ENCODE measurements at places on chromosomes 7 and 10.

- DNase-seq: no peak
Observed at GRCh38 chr10:30782157-30782536, 152.6 kb upstream of the LYZL2 start.

- no peak for DNase-seq
Observed at GRCh38 chr7:132877573-132877972, 204.3 kb downstream of the CHCHD3 start.

- DNase-seq: no peak
Observed at GRCh38 chr7:50696810-50697582, 85.7 kb downstream of the GRB10 start.

GRCh38 chr7:121436688-121437087 lies 40.6 kb upstream of the FAM3C start:
- no peak for DNase-seq

DNA sequence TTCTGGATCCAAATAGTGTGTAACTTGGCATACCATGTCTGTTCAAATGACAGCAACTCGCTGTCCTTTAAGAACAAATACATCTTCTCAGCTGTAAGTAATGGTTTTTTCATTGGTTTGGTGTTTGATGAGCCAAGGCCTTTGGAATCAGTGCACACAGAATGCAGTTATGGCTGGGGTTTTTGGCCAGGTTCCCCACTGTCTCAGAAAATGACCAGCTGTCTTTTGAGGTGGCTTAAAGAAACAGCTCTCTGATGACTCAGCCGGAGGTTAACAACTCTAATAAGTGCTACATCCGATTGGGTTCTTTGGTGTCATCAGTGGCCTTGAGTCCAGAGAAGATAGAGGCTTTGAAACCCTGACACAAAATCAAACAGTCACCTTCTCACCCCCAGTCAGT lies 688.4 kb downstream of the REEP3 start:
- no peak for DNase-seq

DNA sequence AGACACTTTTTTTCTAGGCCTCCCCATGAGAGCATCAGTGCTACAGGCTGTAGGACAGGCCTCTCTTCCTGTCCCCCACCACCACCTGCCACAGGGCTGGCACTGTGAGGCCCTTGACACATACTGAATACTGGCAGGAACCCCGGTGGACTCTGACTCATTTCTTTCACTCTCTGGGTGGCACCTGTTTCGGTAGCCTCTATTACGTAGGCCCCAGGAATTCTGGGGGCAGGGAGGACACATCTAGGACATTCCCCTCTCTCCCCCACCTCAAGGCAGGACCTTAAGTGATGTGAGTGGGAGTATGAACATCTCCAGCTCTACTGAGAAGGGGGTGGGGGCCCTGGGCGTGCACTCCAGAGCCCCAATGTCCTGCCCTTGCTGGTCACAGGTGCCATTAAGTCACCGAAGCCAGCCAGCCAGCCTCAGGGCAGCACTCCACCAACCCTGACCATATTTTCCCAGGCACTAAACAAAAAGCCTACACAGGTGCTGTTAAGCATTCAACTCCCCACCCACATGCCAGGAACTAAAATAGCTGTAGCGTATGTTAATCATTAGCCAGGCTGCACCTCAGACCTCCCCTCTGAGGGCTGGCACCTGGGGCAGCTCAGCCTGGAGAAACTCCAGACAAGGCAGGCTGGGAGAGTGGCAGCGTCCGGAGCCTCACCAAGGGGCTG lies 8.9 kb downstream of the ANXA11 start:
- DNase-seq: peak; percentile 58

GRCh38 chr7:93894966-93895640 lies 4.5 kb upstream of the TFPI2 start:
- DNase-seq: no peak

GRCh38 chr7:157442456-157442855 lies 105.7 kb downstream of the DNAJB6 start:
- no peak for DNase-seq

GRCh38 chr7:117458977-117459583 lies 20.7 kb upstream of the CFTR start:
- no peak for DNase-seq

GRCh38 chr10:24449321-24449740 lies 240.4 kb downstream of the KIAA1217 start:
- DNase-seq: no peak

- no peak for DNase-seq
Observed at GRCh38 chr7:67549126-67549525, 552.5 kb downstream of the TYW1 start.

DNA sequence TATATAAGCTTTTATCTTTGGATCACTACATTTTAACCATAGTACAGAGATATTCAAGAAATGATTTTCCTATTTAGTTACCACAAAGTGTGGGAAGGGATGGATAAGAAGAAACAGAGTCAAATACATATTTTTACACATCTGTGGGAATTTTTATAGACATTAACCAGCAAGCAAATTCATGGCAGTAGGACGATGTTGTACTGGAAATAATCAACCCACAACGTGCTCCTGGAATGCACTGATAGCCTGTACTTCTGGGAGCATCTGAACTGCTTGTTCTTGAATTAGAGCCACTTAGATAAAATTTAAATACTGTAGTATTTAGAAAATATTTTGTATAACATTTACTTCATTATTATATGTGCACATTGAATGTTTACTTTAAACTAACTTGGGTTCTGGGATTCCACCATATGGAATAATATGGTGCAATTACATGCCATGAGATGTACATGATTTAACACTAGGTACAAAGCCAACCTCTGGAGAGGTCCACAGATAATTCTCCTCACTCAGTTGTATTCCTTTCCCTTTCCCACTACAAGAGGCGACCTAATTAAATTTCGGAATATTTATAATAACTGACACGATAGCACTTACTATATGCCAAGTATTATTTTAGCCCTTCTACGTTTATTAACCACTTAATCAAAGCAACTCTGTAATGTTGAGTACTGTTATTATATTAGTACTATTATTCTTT lies 164.9 kb upstream of the HGF start:
- no peak for DNase-seq

DNA sequence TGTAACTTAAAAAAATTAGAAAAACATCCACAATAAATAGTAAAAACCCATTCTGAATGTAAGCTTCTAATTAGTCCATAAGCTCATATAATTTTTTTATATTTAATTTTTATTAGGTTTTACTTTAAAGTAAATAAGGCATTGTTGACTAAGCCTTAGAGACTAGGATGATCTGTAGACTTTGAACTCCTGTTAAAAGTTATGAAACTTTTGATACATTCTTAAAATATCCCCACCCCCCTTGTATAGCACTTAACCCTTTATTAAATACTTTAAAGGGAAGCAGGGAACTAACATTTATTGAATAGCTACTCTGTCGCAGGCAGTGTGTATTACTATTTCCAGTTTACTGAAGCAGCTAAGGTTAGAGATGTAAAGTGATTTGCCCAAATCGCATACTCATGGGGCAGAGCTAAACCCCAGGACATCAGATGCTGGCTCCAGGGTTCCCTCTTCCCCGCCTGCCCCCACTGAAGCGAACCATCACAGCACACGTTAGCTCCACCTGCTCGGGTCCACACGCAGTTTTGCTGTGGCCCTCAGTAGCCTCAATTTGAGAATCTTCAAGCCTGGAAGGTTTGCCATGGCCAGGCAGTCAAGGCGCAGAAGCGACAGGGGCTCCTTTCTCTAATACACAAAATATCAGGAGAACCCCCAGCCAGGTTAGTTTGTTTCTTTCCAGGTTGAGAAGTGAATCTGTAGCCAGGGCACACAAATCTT lies 762 bp downstream of the PON1 start:
- no peak for DNase-seq

GRCh38 chr7:66628361-66629221 lies at the start of gene KCTD7:
KCTD7 (plus strand) TSS chr7:66628881; CDS start chr7:66629065, 184 bp downstream.
- DNase-seq: peak; percentile 95

- DNase-seq: no peak
Observed at GRCh38 chr7:99390941-99391602, 16.5 kb downstream of the ARPC1B start.

DNA sequence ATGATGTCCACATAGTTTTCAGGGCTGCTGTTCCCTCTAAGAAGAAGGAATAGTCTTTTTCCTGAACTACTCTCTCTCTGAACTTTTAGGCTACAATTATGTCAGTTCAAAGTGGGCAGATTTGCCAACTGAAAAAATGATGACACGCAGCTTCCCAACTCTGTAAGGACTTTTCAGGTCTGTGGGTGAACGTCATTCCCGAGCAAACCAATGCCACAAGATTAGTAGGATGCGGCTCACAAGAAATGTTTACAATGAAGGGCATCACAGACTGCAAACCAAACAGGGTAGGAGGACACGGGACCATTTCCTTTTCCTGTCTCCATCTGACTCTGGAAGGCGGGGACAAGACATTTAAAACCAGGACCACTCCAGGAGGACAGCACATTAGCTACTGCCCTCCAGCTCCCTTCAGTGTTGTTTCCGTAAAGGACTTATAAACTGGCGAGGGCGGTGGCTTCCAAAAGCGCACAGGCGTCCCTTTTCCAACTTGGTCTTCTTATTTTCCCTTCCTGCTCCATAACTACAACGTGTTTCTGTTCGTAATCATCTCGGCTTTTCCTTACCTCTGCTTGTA lies 539 bp upstream of the MKLN1 start:
- DNase-seq: peak; percentile 4

DNA sequence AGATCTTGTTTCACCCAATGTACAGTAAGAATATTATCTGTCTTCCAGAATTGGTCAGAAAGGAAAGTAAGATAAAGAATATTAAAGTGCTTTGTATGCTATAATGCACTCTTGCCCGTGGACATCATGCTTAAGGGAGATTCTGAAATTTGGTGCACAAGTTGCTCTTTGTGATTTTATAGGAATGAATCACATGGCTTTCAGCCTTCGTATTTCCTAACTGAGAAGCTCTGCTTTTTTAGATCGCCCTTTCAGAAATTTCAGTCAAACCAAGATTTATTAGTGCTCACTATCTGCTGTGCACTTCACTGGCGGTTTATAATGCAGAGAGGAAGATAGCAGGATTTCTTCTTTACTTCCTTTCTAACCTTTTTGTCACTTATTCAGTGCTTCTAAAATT lies 1248.5 kb upstream of the LRRN3 start:
- DNase-seq: no peak

GRCh38 chr10:25724241-25724640 lies 209.8 kb upstream of the MYO3A start:
- no peak for DNase-seq
